ENCODE measurements at places on chromosomes 6 and 20. TPM values are rescaled to one million over a fixed set of nuclear protein-coding genes. Genes with fewer than 3 reads are reported as not detected.

C20orf202 gene
- 3.3 TPM for polyA plus RNA-seq

FAXC gene
- polyA plus RNA-seq: 36.1 TPM

CYP24A1 gene
- not detected for polyA plus RNA-seq

ABRACL gene
- 17.3 TPM for polyA plus RNA-seq

HS3ST5 gene
- 11.5 TPM for polyA plus RNA-seq

NTSR1 gene
- polyA plus RNA-seq: not detected

EMILIN3 gene
- 0.53 TPM for polyA plus RNA-seq

FAM229B gene
- polyA plus RNA-seq: 167 TPM

NEURL2 gene
- not detected for polyA plus RNA-seq

BTN1A1 gene
- polyA plus RNA-seq: not detected

RWDD1 gene
- polyA plus RNA-seq: 304 TPM

RIPPLY2 gene
- polyA plus RNA-seq: 54.9 TPM

CRIP3 gene
- 2.4 TPM for polyA plus RNA-seq

PRSS35 gene
- polyA plus RNA-seq: not detected

PDYN gene
- polyA plus RNA-seq: not detected

FOXA2 gene
- polyA plus RNA-seq: not detected

PTCHD4 gene
- polyA plus RNA-seq: 38.7 TPM

BANF2 gene
- polyA plus RNA-seq: 21.1 TPM

BPIFA1 gene
- polyA plus RNA-seq: not detected

NDUFAF5 gene
- polyA plus RNA-seq: 92.6 TPM

BPIFB2 gene
- polyA plus RNA-seq: not detected

LRRN4 gene
- polyA plus RNA-seq: not detected

SUMO4 gene
- polyA plus RNA-seq: 2.7 TPM

C20orf144 gene
- not detected for polyA plus RNA-seq

EGFL8 gene
- polyA plus RNA-seq: 3.6 TPM

PPP1R3G gene
- 0.55 TPM for polyA plus RNA-seq

KDM1B gene
- 11.8 TPM for polyA plus RNA-seq

FKBP1A gene
- 109 TPM for polyA plus RNA-seq

PI3 gene
- not detected for polyA plus RNA-seq

TEAD3 gene
- polyA plus RNA-seq: 0.19 TPM

OVOL2 gene
- 0.98 TPM for polyA plus RNA-seq

LY6G6C gene
- polyA plus RNA-seq: not detected

MEP1A gene
- not detected for polyA plus RNA-seq

ACTL10 gene
- not detected for polyA plus RNA-seq

PSMB8 gene
- 3.1 TPM for polyA plus RNA-seq
